ENCODE measurements at places on chromosomes 1 and 21. TPM values are rescaled to one million over a fixed set of nuclear protein-coding genes. Genes with fewer than 3 reads are reported as not detected.

- peaks cover 16% of the 10 kb centered on the region for H3K4me1 ChIP-seq
- H3K27ac ChIP-seq, result peak overlapping the region; percentile 86
- H3K4me3 ChIP-seq, result peak overlapping the region; percentile 86
- no peaks in the 10 kb centered on the region for H3K36me3 ChIP-seq
- DNase-seq, result no peak
These were observed 1.4 kb downstream of the ZNF697 start for GRCh38 chr1:119646521-119647227.

HFM1 gene
- 20.5 TPM for total RNA-seq

GRCh38 chr1:178724728-178725465 lies at the start of gene RALGPS2:
Gene RALGPS2 (plus strand): TSS chr1:178725244. CDS start chr1:178776765, 51,521 bp downstream.
- no peaks in the 10 kb centered on the region for H3K27me3 ChIP-seq
- H3K36me3 ChIP-seq, result no peaks in the 10 kb centered on the region
- no peaks in the 10 kb centered on the region for H3K4me1 ChIP-seq
- peak; percentile 76 for DNase-seq

GRCh38 chr21:27001526-27001925 lies 34.6 kb upstream of the ADAMTS5 start:
- no peak for DNase-seq
- H3K36me3 ChIP-seq, result no peaks in the 10 kb centered on the region
- no peaks in the 10 kb centered on the region for H3K4me1 ChIP-seq

DNA sequence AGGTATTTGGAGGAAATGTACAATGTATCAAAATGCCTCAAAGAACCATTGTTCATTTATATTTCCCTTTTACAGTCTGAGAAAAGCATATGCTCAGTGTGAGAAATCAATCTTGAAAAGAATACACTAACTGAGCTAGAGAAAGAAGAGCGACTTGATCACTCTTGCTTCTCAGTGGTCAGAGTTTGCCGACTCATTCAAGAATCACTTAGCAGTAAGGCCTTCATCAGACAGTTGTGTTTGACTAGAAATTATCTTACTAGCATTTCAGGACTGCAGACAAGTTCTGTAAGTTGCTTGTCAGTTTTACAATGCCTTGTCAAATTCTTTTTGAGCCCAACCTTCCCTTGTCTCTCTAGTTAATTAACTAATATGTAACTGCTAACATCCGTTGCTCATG lies 12.9 kb downstream of the RGS18 start:
- H3K27ac ChIP-seq, result no peak overlapping the region
- H3K36me3 ChIP-seq, result no peaks in the 10 kb centered on the region
- H3K4me3 ChIP-seq, result no peak overlapping the region
- no peaks in the 10 kb centered on the region for H3K27me3 ChIP-seq

GRCh38 chr1:173175514-173176145 lies 31.5 kb downstream of the TNFSF4 start:
- no peak overlapping the region for H3K27ac ChIP-seq
- DNase-seq, result peak; percentile 17
- no peaks in the 10 kb centered on the region for H3K36me3 ChIP-seq
- no peaks in the 10 kb centered on the region for H3K27me3 ChIP-seq
- no peaks in the 10 kb centered on the region for H3K4me1 ChIP-seq

VSIG8 gene
- 0.43 TPM for total RNA-seq

All from testis (tissue), 5 donors.